ENCODE measurements at places on chromosomes 16 and 17.

DNA sequence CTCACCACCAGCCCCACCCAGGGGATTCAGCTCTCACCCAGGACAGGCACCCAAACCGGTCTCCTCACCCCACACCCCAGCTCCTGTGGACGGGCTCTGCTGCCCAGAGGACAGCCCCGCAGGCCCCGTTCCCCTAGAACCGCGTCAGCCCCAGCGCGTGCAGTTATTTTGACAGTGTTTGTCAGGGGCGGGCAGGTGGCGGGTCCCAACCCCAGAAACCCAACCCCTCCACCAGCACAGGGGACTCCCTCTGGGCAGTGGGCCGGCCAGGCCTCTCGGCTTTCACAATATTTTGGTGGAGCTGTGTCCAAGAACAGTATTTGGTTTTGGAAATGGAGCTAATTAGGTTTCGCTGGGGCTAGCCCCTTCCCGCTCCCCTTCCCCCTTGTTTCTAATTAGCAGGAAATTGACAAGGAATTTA, 44.8 kb downstream of the BAHCC1 start:
- no peak for DNase-seq

- DNase-seq: no peak
Observed at GRCh38 chr17:7705269-7706255, 560 bp downstream of the EFNB3 start.

DNA sequence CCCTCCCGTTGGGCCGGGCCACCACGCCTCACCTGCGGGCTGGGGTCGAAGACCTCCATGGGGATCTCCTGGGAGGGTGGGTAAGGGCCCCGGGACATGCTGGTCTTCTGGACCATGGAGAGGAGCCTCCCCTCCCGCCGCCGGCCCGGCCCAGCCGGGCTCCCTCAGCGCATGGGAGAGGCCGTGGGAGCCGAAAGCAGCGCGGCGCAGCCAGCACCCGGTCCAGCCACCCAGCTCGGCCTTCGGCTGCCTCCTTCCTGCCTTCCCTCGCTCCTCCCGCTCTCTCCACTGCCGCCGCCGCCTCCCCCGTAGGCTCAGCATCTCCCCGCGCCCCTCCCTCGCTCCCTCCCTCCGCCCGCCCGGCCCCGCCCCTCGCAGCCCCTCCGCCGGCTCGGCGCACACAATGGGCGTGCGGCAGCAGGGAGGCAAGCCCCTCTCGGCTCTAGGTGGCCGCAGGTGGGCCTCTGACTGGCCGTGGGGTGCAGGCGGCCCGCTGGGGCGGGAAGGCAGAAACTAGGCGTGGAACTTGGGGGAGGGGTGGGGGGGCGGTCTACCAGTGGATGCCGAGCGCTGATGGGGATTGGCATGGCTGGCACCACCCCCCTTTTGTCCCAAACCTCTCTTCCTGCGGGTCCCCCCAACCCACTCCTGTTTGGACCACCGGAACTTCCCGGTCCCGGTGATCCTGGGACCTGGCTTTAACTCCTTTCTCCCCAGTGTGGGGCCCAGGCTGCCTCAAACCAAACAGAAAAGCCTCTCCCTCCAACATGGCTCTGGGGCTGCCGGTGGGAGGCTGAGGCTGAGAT, at the start of gene CACNB1:
TSS of gene CACNB1 (minus strand) at position 290 of the 806 bp plus-strand sequence. CDS start at position 116, 174 bp downstream.
- no peak for DNase-seq

DNA sequence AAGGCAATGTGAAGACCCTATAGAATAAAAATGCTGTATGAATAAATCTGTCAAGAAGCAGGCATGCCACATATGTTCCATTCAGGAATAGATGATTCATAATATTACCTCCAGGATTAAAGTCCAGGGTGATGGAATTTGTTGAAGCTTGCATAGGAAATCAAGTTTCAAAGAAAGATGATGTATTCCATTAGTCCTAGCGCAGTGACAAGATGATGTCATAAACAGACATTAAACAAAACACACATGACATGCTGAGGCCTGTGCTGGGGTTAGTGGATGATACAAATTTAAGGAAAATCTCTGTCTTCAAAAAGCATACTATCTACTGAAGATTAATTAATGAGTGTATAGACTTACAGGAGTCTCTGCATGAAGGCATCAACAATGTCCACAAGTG, 1025.2 kb downstream of the CDH11 start:
- no peak for DNase-seq

DNA sequence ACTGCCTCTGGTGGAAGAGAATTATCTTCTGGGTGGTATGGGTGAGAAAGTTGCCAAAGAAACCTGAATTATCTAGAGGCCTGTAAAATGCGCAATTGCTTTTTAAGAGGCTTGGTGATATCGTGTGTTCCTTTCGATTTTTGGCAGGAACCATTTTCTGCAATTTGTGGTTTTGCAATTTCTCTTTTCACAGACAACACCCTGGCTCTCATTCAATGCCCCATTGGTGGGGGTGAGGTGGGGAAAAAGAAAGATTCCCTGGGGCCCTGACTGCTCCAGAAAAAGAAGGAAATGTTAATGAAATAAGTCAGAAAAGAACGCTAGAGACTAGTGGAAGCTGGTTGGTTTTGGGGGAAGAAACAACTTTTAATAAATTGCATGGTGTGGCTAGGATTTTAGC, 77.4 kb downstream of the ANKFN1 start:
- no peak for DNase-seq

- no peak for DNase-seq
Observed at GRCh38 chr17:47620503-47621245, 29.0 kb upstream of the KPNB1 start.

- no peak for DNase-seq
Observed at GRCh38 chr17:56548661-56549060, 44.8 kb upstream of the NOG start.

- DNase-seq: no peak
Observed at GRCh38 chr17:15780188-15780587, 48.1 kb downstream of the TBC1D26 start.

DNA sequence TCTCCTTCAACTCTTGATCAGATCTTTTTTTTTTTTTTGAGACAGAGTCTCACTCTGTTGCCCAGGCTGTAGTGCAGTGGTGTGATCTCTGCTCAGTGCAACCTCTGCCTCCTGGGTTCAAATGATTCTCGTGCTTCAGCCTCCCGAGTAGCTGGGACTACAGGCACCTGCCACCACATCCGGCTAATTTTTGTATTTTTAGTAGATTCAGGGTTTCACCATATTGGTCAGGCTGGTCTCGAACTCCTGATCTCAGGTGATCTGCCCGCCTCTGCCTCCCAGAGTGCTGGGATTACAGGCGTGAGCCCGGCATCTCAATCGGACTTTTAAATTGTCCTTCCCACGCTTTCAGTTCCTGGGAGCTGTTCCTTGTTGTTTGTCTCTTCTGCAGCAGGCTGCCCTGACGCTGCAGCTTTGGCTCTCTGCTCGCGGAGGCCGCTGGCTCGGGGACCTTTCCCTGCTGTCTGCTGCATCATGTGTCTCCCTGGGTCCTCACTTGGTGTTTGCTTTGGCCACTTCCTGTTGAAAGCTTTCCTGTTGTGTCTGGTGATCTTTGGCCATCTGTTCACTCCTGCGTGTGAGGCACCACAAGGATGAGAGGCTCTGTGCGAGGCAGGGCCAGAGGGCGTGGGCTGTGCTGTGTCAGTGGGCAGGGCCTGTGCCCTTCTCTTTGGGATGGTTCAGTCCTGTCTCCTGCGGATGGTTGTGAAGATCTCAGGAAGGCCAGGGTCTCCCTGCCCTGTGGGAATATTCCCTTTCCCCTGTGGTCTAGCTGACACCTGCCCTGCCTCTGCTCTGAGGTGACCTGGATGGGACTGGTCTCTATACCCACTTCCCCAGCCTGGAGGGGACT, 18.4 kb upstream of the CAPN15 start:
- DNase-seq: no peak

DNA sequence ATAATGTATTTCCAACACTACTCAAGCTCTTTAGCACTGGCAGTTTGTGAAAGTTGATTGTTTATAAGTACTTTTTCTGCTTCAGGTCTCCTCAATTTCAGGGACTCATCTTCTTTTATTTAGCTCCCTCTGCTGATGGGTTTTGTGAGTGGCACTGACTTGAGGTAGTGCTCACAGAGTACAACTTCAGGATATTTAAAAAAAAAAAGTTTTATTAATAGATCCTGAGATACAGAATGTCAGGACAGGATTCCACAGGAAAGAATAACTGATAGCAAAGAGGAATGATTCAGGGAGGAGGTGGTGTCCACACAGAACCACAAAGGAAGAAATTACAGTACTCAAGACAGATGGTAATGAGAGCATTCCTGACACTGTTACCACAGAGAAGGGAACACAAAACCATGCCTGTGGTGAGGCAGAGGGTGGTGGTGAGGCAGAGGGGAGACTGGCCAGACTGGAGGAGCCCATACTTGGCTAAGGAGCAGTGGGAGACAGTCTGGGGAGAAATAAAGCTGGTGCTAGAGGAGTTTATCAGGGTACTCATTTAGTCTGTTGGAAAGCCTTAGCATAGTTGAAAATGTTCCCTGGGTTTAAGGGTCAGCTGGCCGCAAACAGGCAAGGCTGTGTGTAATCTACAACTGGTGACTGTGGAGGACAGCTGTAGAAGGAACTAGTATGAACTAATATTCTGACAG, 63.7 kb downstream of the SPAG9 start:
- peak; percentile 47 for DNase-seq

Data from HFF-Myc (cell line).